ENCODE measurements at places on chromosomes 13 and 19. TPM values are rescaled to one million over a fixed set of nuclear protein-coding genes. Genes with fewer than 3 reads are reported as not detected.
A peak's percentile ranks its signal among the peaks of the same experiment; 100 is the strongest.

The RXFP2 gene
- not detected for total RNA-seq

DNA sequence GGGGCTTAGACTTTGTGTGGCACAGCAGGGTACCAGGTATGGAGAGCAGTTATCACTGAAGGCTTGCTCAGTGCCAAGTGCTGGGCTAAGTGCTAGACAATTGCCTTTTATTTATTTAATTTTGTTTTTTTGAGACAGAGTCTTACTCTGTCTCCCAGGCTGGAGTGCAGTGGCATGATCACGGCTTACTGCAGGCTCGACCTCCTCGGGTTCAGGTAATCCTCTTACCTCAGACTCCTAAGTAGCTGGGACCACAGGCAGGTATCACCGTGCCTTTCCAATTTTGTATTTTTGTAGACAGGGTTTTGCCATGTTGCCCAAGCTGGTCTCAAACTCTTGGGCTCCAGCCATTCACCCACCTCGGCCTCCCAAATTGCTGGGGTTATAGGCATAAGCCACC lies 256.9 kb downstream of the ZNF536 start:
- DNase-seq: no peak

- DNase-seq: no peak
Measured at GRCh38 chr13:73335944-73336343, 277.1 kb downstream of the KLF5 start.

The KLK15 gene
- not detected for total RNA-seq

The ANGPTL8 gene
- total RNA-seq: not detected

DNA sequence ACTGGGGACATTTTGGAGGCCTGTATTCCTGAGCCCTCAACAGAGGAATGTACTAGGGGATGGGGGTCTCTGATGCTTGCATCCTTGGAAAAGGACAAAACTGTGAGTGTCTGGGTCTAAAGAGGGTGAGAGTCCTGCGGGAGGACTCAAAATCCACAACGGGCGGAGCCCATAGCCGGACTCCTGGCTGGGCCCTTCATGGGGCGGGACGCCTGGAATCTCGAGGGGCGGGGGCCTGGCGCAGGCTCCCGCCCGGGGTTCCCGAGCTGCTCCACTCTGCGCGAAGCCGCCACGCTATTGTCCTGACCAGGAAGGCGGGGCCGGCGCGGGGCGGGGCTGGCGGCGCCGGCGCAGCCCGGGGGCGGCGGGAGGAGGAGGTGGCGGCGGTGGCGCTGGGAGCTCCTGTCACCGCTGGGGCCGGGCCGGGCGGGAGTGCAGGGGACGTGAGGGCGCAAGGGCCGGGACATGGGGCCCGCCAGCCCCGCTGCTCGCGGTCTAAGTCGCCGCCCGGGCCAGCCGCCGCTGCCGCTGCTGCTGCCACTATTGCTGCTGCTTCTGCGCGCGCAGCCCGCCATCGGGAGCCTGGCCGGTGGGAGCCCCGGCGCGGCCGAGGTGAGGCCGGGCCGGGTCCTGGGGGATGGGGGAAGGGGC lies at the start of gene APLP1:
APLP1 (plus strand) TSS at position 403 of the 651 bp plus-strand sequence; CDS start at position 466, 63 bp downstream.
- peak; percentile 39 for DNase-seq

- no peak for DNase-seq
Measured at GRCh38 chr19:56748378-56748777, 76.8 kb upstream of the ZNF835 start.

DNA sequence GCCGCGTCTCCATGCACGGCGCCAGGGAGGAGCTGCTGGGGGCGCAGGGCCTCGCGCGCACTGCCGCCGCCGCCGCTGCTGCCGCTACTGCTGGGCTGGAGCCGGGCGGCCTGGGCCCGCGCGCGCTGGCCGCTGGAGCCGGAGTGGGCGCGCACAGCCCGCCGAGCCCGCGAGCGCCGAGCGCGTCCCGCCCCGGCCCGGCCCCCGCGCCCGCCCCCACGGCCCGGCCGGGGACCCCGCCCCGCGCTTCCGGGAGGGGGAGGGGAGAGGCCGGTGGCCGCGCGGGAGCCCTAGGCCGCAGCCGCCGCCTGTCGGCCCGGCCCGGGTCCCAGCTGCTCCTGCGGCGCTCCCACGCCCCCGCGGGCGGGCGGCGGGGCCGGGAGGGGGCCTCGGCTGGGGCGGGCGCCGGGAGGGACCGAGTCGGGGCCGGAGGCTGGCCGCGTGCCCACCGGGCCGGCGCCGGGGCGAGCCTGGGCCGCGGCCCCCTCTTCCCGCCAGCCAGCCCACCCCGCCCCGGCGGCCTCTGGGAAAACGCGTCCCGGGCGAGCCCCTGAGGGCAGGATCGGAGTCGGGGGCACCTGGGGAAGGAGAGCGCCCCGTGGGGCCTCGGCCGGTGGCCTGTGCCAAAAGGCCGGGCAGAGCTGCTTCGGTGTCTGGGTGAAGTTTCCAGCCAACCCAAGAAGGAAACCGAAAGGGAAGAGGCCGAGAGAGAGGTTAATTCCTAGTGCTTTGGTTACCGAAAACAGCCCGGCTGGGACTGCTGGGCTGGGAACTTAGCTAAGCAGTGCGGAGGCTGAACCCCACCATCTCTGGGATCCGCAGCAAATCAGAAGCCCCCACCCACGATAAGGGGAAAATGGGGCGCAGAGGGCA lies at the start of gene STK24:
STK24 (minus strand) TSS at position 145 of the 873 bp plus-strand sequence. CDS start 321 bp downstream, outside the sequence.
- peak; percentile 54 for DNase-seq

GRCh38 chr13:40517486-40518480 lies 148.7 kb downstream of the FOXO1 start:
- DNase-seq: no peak

- no peak for DNase-seq
Measured at GRCh38 chr13:42063105-42063504, 14.7 kb downstream of the DGKH start.

DNA sequence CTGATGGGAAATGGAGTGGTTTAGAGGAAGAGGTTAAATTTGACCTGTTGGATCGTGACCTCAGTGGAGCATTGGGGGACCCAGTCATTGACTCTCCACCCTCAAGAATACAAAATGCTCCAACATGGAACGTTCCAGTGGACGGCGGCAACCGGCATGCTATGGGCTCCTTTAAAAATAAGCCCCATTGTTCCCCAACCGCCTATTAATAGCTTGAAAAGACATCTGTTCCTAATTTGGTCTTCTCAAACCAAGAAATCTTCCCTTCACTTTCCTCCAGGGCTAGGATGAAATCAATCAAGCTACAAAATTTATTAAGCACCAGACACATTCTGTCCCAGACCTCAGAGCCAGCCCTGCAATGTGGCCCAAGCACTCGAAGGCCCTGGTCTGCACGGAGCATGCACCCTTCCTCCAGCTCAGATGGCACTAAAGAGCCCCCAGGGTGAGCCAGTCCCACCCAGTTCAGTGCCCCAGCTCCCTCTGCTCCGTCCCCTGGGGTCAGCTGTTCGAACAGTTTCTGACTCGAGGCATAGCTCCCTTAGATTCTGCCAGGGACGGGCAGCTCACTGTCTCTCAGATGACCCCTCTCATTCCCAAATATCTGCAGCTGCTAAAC lies 22.5 kb upstream of the VSTM2B start:
- no peak for DNase-seq

The PABPC3 gene
- not detected for total RNA-seq

- DNase-seq: no peak
Measured at GRCh38 chr19:4909156-4909896, at the start of gene UHRF1. TSS of gene UHRF1 (plus strand) at chr19:4909501. CDS start at chr19:4910886, 1,385 bp downstream.

DNA sequence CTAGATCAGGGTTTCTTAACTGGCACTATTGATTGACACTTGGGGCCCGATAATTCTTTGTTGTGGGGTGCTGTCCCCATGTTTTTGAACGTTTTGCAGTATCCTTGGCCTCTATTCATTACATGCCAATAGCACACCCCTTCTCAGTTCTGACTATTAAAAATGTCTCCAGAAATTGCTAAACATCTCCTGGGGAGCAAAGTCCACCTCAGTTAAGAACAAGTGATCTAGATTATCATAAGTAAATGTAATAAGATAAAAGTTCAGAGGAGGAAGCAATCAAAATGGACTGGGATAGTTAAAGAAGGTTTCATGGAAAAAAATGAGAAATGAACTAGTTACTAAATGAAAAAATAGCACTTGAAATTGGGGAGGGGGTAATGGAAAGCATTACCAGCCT lies 98.1 kb upstream of the MIR17HG start:
- no peak for DNase-seq

DNA sequence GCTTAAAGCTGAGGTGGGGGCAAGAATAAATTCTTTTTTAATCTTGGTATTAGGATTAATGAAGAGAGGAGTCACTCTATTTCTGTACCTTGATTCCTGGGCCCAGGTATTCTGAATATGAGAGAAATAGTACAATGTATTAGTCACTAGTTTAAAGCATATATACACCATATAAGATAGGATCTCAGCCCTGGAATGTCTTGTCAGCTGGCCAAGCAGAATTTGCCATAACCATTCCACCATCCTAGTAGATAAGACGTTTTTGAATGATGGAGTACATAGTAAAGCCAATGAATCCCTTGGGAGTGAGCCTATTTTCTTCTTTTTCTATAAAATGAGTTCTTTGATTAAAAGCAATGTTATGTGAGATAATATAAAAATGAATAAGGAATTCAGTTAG lies 55.6 kb downstream of the UFM1 start:
- no peak for DNase-seq

- DNase-seq: no peak
Measured at GRCh38 chr19:52069653-52070052, 21.0 kb upstream of the ZNF432 start.

DNA sequence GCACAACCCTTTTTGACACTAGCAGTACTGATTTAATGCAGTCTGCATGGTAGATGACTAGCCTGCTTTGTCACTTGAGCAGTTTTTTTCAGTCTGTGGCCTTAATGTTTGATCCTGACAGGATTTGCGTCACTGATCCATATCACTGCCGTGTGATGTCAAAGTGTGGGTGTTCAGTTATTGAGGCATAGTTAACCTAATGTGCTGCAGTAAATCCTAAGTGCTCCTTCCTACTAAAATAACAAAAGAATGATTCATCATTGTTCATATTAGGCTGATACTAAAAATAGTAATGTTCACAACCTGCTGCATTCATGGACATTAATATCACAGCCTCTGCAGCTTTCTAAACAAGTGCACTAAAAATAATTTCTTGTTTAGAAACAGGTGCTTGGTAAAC lies 121.9 kb upstream of the MLNR start:
- DNase-seq: peak; percentile 86

The C19orf81 gene
- 2.1 TPM for total RNA-seq

DNA sequence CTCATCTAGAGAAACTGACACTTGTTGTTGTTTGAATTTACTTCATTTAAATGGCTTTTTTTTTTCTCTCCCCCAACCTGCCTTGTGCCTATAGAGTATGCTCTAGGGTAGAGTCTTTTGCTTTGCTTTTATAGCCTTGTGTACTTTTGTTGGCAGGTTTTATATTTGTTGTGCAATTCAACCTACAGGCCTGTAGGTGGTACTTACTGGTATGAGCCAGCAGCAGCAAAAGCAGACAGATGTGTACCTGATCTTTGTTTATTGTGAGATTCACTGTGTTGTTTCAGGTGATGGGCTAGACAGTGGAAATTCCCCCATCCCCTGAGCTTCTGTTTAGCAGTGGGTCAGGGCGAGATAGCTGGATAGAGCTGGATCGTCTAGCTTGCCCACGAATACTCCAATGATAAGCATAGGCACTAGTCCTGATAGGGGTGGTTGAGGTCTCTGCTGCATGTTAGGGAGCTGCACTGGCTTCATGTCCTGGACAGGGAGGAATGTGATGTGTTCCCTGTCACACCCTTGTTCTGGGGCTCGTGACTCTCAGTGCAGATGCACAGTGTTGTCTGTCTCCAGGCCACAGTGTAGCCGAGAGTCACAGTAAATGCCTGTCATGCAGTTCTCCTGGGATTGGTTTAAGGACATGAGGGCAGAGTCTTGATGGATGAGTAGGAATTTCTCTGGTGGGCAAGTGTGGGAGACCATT lies 21.3 kb downstream of the DNAJC3 start:
- no peak for DNase-seq

DNA sequence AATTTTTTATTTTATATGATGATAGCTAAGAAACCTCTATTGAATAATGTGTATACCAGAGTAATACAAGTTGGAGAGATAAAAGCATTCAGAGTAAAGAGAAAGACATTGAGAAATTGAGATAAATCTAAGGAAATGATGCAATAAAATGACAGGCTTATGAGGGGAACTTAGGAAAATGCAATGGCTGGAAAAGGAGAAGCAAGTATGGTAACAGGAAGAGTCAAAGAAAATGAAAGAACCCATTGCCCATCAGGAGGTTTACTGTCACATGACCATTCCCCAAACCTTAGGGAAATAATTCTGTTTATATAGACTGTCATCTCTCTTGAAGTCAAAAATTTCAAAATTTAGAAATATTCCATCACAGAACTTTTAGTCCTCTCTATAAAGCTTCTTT lies 808.0 kb upstream of the PRR20A start:
- no peak for DNase-seq

GRCh38 chr13:39189778-39190177 lies 151.5 kb downstream of the NHLRC3 start:
- DNase-seq: no peak

DNA sequence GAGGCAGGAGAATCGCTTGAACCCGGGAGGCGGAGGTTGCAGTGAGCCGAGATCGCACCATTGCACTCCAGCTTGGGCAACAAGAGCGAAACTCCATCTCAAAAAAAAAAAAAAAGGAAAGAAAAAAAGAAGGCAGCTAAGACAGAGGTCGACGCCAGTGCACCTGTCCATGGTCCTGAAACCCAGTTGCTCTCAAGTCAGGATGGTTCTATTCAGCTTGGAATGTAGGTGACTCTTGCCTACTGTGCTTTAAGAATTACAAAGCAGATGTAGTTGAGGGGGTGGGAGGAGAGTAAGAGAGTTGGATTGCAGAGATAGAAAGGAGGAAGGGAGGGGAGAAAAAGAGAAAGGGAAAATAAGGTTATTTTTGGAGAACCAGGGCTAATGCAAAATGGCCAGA lies 18.7 kb downstream of the CACNG7 start:
- peak; percentile 86 for DNase-seq

DNA sequence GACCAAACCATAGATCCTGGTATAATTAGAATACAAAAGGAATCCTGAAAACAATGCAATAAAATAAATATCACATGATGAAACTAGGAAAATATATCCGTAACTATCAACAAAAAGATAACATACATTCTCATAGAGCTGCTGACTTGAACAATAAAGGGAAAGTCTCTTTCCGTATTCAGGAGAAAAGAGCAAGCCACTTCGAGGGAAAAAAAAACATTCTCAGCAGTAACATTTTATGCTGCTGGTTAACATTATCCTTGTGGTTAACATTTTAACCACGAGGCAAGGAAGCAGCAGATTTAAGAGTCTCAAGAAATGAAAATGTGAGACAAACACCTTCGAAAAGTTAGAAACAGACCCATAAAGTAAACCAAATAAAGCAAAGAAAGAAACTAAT lies 25.8 kb downstream of the NALCN start:
- DNase-seq: peak; percentile 19

DNA sequence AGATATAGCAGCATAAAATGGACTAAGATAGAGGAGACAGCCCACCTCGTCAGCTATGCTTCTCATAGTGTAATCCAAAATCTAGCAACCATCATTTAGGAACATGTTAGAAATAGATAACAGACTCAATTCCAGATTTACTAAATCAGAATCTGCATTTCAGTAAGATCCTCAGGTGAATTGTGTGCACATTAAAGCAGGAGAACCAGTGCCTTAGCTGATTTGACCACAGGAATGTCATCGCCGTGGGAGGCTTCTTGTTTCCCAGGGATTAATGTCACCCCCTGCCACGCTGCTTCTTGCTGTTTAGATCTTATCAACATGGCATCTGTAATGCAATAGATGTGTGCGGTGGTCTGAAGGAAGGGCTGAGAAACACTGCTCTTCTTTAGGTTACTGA lies 84.0 kb downstream of the GPC5 start:
- peak; percentile 28 for DNase-seq

The TPTE2 gene
- total RNA-seq: not detected

GRCh38 chr13:114019367-114019766 lies 45.5 kb upstream of the C13orf46 start:
- peak; percentile 33 for DNase-seq

The OR7D2 gene
- total RNA-seq: not detected

Measured in A172 (cell line).